H7 (cell line): ENCODE measurements at places on chromosomes 13 and 19. TPM values are rescaled to one million over a fixed set of nuclear protein-coding genes. Genes with fewer than 3 reads are reported as not detected.

- no peak for DNase-seq
Observed at GRCh38 chr13:103003631-103004030, 62.6 kb downstream of the SLC10A2 start.

DNA sequence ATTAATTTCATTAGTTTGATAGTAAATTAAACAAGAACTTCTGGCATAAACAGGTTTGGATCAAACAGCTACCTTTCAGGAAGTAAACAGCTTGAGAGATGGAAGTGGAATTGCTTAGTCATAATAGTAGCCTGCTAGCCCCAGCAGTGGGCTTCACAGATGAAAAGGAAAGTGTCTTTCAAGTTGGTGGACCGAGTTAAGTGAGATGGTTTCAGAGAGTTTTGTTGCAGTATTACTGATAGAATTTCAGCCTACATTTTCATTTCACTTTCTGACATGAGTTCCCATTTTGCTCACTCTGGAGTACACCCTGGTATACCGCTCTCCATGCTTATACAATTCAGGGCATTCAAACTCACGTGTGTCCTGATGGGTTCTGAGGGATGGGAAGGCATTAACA lies 2.0 kb upstream of the PTOV1 start:
- DNase-seq: no peak

DNA sequence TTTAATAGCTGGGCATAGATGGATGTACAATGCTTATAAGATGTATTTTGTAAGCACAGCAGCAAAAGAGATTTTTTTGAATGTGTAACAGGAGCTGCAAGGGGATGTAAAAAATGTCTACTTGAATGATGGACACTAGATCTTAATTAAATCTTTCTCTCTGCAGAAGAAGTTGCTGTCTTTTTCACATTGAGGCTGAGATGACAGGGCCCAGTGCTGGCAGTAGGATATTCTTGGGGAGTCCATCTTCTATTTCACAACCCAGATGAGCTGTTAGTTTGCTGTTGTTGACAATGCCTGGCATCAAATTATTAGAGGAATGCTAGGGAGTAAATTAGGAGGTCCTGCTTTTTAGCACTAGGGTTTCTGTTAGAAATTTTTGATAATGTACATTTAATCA lies 698.7 kb downstream of the SLITRK5 start:
- no peak for DNase-seq

- DNase-seq: peak; percentile 60
Observed at GRCh38 chr19:15181394-15181793, 19.4 kb downstream of the NOTCH3 start.

DNA sequence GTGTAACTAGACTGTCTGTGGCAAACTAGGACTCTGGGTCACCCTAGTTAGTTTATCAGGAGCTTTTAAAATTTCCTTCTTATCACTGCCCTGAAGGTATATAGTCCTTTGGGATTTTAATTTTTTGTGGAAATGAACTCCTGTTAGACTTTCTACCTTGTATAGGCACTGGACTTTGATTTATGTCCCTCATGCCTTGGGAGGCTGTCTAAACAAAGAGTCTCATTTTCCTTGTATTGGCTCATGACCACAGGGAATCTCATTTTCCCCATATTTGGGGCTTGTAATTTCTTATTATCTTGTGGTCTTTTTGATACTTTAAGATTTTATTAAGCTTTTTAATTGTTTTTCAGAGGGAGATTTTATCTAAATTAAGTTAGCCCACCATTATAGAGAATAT lies 21.4 kb downstream of the KCTD4 start:
- no peak for DNase-seq

DNA sequence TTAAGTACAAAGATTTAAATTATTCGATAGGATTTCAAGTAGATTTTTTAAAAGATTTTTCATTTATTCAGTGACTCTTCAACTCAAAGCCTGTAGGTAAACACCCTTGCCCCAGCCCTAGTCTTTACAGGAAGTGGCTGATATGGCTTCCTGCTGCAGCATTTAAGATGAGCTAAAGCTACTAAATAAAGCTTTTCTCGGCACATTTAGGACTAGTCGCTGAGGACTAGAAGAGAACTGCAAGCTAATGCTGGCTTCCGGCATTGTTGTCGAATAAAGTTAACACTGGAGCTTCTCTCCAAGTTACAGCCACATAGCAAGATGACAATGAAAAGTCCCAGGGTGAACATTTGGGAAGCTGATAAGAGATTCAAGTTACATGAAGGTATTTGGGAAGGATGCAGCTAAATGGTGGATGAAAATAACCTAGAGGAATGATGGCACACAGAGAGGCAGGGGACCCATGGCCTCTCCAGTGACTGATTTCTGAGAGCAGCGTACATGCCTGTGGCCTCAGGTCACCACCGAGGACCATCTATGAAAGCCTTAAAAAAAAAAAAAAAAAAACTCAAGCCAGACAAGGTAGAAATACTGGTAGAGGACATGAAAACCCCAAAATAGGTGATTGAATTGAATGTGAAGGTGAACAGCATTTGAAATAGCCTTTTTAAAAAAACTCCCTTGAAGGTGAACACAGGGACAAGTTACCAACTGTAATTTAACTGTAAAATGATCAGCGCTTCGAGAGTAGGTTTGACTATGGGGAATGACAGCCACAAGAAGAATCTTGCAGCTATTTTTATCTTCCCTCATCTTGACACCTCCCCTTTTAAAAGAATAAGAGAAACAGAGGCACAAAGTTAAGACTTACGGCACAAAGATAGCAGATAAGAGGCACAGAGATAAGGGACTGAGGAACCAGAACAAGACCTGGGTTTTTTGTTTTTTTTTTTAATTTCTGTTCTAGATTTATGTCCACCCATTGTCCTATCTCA lies 155.4 kb downstream of the DCT start:
- DNase-seq: no peak

GRCh38 chr19:29014857-29015436 lies 198.0 kb downstream of the UQCRFS1 start:
- DNase-seq: no peak

ZNF177 gene
- 1.00 and 1.4 TPM in 2 replicates for total RNA-seq

KANK2 gene
- total RNA-seq: 32.3 and 41.8 TPM in 2 replicates

ACER1 gene
- total RNA-seq: not detected in 2 replicates
